ENCODE measurements at places on chromosomes 1 and 21. TPM values are rescaled to one million over a fixed set of nuclear protein-coding genes. Genes with fewer than 3 reads are reported as not detected.

LY9 gene
- not detected for total RNA-seq

DNA sequence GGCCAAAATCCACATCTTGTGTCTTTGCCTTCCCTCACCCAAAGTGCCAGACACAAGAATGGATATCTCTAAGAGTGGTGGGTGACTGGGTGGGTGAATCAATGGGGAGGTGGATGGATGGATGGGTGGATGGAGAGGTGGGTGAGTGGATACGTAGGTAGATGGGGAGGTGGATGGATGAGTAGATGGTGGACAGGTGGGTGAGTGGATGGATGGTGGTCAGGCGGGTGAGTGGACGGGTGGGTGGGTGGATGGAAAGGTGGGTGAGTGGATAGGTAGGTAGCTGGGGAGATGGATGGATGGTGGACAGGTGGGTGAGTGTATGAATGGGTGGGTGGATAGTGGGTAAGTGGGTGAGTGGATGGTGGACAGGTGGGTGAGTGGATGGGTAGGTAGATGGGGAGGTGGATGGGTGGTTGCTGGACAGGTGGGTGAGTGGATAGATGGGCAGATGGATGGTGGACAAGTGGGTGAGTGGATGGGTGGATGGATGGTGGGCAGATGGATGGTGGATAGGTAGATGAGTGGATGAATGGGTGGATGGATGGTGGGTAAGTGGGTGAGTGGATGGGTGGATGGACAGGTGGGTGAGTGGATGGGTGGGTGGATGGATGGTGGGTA, 34.2 kb downstream of the SLC19A1 start:
- DNase-seq, result no peak

DNA sequence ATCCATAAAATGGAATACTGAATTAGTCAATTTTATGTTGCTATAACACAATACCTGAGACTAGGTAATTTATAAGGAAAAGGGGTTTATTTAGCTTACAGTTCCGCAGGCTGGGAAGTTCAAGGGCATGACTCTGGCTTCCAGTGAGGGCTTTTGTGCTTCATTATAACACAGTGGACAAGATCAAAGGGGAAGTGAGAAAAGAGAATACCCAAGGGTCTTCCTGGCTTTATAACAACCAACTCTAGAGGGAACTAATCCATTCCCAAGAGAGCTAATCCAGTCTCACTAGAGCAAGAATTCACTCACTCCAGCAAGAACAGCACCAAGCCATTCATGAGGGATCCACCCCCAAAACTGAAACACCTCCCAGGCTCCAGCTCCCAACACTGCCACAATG, 3.1 kb downstream of the KIFAP3 start:
- DNase-seq, result no peak

TMEM201 gene
- 31.0 TPM for total RNA-seq

- no peak for DNase-seq
Observed at GRCh38 chr1:228923973-228924686, 188.9 kb downstream of the RHOU start.

GRCh38 chr1:50705041-50705440, 255.0 kb downstream of the FAF1 start:
- no peak for DNase-seq

GRCh38 chr1:107365527-107366240, 224.8 kb downstream of the NTNG1 start:
- DNase-seq, result no peak

DNA sequence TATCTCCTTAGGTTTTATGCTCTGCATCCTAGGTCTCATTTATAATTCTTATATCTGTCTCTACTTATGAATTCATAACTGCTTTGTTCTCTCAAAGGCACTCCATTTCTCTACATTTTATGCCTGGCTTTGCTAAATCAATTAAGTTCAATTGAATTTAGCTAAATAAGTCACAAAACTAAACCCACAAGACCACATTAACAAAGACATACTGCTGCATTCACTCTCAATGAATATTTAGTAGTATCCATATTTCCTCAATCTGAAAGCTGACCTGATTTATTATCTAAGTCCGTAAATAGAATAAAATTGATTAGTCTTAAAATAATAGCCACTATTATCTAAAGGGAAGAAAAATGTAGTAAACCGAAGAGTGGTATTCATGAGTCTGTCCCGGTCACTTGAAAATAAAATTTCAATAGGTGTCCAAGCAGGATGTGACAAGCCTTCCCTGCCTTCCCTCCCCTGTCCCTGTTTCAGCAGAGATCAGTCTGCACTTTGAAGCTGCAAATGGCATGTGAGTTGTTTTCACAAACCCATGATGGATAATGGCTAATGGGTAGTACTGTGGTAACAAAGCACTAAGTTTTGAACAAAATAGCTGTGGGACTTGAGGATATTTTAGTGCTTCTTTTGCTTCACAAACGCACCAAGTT, 295.0 kb upstream of the NCAM2 start:
- no peak for DNase-seq

PRAMEF33 gene
- not detected for total RNA-seq

MATN1 gene
- not detected for total RNA-seq

- no peak for DNase-seq
Observed at GRCh38 chr1:48246727-48247126, 24.2 kb downstream of the SLC5A9 start.

DNA sequence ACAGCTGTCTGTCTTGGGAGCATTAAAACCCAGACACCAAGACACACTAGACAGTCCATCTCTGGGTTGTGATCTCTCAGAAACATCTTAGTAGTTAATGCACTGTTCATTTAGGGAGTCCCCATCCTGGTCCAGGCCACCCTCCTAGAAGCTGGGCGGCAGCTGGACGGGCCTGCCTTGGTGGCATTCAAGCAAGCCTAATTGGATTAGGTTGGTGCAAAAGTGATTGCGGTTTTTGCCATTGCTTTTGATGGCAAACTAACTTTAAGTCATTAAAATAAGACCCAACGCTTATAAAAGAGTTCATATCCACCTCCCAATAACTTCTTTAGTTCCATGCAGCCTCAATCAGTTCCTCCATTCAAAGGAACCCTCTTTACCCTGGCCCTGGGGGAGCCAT, 21.7 kb downstream of the ATP5PO start:
- no peak for DNase-seq

GSTM1 gene
- 19.5 TPM for total RNA-seq

RPE65 gene
- not detected for total RNA-seq

GRCh38 chr1:8560611-8561544, 243.0 kb downstream of the SLC45A1 start:
- no peak for DNase-seq

DNA sequence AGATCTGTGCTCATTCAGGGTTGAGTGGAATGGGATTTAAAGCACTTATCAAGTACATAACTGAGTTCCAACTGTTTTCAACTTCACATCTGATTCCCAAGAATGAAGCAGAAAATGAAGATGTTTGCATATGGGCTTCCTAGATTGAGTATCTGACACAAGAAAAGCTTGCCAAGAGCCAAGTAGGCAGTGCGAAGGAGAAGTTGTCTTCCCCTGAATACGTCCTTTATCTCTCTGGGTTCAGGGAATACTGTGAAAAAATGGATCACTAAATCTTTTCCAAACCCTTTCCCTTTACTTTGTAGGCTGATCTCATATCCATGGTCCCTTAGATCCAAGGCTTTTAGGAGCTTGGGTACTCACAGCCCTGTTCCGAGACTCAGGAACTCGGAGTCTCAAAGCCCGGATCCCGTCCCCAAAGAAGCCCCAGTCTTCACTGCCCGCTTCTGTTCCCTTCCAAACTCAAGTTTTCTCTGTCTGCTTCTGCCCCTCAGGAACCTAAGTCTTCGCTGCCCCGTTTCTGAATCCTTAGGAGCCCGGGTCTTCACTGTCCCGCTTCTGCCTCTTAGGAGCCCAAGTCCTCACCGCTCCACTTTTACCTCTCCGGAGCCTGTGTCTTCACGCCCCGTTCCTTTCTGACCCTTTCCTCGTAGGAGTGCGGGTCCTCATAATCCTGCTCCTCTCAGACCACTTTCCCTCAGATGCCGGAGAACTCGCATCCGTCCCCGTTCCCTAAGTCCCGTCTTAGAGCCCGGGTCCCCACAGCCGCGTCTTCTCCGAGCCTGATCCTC, 616 bp downstream of the TAF12 start:
- DNase-seq, result no peak

DNA sequence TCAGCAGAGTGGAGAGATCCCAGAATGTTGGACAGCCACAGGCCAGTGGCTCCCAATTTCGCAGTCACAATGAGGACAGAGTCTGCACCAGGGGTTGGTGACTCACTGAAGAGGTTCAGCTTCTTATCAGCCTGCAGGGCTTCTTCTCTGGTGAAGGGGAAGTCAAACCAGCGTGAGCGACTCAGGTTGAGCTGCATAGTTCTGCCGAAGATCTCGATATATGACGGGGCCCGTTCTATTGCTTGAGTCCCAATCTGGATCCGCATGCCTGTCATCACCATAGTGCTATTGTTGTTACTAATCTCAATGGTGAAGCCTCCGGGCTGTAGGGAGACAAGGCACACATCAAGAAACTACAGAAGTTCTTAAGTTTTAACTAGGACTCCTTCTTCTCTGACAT, 58.5 kb downstream of the UBR4 start:
- DNase-seq, result no peak

CLCA4 gene
- total RNA-seq, result not detected

DNA sequence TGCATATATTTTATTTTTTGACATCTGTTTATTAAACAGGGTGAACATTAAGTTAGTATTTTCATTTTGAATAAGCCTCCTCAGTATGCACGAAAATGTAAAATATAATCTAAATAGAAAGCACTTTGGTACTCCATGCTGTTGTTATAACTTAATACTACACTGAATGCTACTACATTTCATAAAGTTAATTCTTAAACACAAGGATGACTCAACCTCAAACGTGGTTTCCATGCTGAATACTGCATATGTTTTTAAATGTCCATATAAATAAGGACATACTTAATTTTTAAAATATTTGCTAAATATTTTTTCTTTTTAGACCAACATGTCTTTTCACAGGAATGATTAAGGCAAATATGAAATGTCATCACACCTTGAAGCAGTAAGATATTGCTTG, 83.9 kb downstream of the USP24 start:
- DNase-seq, result no peak

DNA sequence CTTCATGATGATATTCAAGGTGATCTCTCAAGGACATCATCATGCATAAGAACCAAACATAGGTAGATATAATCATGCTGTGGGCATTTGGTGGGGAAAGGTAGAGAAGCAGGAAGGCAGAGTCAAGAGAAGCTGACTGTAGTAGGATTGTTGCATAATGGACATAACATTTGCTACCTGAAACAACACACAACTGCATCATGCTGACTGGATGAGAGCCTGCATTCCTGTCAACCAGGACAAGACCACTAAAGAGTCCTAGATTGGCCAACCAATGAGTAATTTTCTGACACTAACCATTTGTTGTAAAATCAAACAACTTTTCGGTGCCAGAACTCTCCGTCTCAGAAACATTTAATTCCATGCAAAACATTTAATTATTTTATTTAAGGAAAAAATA, 377.2 kb downstream of the PLPP3 start:
- DNase-seq, result no peak

DNA sequence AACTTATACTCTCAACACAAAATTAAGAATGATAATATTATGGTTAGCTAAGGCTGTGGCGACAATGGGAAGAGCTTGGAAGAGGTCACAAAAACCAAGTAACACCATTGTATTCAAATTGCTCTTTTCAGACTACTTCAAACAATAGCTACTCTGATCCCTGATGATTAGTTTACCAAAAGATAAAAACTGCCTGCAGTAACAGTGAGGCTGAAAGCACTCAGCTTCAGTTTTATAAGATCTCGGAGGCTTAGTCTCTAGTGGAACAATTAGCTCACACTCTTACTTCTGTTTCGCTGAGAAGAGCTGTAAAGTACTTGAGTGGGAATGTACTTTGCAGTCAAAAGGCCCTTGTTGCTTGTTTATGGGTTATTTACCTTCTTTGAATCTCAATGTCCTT, 278.5 kb downstream of the LRRC7 start:
- DNase-seq, result no peak

- no peak for DNase-seq
Observed at GRCh38 chr21:15023776-15024175, 41.0 kb downstream of the NRIP1 start.

DNA sequence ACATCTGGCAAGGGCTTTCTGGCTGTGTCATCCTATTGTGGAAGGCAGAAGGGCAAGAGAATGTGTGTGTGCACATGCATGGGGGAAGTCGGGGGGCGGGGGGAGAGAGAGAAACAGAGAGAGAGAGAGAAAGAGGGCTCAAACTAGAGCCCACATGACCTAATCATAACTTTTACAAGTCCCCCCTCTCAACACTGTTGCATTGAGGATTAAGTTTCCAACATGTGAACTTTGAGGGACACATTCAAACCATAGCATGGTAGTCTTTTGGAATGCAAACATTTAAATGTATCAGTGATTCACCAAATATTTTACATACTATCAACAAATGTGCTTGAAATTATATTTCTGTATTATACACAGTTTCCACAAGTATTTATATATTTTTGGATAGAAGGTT, 655.4 kb upstream of the B3GALT2 start:
- DNase-seq, result no peak

DNA sequence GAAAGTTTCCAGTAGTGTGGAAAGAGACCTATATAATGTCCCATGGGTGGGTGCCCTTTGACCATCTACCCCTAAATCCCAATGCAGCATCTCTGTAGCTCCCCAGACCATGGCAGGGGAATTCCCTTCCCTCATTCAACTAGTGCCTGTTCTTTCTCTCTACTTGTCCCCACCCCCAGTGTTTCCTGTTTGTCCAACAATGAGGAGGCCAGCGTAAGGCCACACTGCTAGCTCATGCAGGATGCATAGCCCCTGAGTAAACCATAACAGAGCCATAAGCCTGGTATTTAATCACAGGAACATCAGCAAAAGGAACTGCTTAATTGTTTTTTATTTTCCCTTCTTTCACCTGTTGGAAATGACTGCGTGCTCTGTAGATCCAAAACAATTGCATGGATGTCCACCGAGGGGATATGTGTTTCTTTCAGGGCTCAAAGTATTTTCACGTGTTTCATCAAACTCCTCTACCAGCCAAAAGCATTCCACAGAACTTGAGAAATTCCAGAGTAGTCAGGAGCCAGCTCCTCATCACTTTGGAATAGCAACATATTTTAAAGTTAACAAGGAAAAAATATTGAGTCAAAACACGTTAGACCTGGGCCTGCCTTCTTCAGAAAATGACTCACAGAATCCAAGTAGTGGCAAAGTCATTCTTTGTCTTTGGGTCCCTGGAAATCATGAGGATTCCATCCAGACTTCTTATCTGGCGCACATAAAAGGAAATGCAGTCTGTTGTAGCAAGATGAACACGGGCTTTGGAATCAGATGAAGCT, 162.5 kb upstream of the SGIP1 start:
- DNase-seq, result no peak

GRCh38 chr1:37845786-37846185, 13.6 kb downstream of the MTF1 start:
- no peak for DNase-seq

SLC44A3 gene
- total RNA-seq, result 4.8 TPM

CD52 gene
- 4.1 TPM for total RNA-seq

- no peak for DNase-seq
Observed at GRCh38 chr1:174815036-174815435, 184.7 kb upstream of the CACYBP start.
